Activated T-cell treated with anti-CD3 and anti-CD28 coated beads for 1 hour (primary cell): ENCODE measurements at places on chromosomes 16 and 17.

- no peak for DNase-seq
Measured at GRCh38 chr17:62673614-62674362, 46.3 kb downstream of the MRC2 start.

DNA sequence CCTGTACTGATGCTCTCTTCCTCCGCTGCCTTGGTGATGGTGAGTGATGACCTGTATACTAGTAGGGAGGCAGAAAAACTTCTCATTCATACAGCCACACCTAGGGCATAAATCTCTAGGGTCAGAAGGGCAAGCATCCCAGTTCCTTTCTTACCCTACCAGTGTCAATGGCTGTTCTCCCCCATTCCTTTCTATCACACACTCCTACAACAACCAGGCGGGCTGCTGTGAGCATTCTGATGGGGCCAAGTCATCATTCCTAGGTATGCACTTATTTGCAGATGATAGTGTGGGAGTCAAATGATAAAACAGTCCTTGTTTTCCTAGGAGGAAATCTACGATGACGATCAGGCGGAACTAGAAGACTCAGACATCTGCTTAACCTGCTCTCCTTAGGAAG lies 14.0 kb upstream of the SLC6A4 start:
- DNase-seq, result no peak

DNA sequence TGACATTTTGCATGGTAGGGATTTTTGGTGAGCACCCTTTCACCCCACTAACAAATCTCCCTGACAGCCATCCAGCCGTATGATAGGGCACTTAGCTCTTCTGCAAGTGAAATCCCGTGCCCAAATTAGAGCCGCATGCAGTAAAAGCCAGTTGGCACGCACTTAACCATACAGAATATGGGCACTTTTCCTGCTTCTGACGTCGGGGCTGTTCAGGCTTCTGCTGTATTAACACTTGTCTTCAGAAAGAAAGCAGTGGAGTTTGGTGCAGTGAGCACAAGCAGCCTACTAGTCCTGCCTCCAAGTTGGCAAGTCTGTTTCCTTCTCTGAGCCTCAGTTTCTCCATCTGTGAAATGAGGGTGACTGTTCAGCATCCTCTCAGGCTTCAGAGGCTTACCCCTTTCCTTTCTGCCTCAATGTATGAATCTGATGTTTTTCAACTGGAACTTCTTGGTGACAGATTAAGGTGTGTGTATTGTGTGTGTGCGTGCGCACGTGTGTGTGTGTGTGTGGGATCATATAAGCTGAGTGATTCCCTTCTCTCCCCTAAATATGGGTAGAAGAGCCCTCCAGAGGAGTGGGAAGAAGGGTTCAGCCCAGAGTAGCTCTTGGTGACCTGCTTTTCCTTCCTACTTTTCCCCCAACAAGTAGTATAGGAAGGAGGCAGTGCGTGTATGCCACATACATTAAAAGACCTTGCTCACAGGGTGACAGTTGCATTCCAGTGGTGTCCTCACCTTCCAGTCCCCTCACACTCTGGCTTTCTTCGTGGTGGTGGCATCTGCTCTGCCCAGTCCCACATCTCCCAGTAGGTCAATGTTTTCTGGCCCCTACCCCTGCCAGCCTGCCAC lies 19.0 kb downstream of the IGF2BP1 start:
- DNase-seq, result no peak

DNA sequence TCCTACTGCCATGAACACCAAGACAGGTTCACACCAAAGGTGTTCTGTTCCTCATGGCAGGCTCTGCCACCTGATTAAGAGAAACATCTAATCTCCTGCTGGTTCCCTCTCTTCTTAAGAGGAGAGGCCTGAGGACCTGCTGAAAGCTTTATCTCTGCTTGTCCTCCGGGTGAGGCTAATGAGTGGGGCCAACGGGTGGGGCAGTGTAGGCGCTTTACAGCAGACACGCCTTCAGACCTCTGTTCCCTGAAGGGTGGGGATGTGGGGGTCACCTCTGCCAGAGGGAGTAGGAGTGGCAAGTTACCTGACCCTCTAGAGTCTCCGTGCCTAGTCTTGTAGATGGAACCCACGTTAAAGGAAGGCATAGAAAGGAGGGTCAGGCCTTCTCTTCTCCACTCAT lies 4.2 kb upstream of the MRM1 start:
- no peak for DNase-seq

GRCh38 chr17:66178642-66179041 lies 13.3 kb downstream of the CEP112 start:
- no peak for DNase-seq

GRCh38 chr17:71019699-71020098 lies 850.4 kb downstream of the KCNJ2 start:
- DNase-seq, result no peak

- no peak for DNase-seq
Measured at GRCh38 chr16:20906341-20907255, 6.0 kb downstream of the LYRM1 start.

GRCh38 chr17:69207151-69207550 lies 21.5 kb downstream of the ABCA10 start:
- DNase-seq, result no peak

DNA sequence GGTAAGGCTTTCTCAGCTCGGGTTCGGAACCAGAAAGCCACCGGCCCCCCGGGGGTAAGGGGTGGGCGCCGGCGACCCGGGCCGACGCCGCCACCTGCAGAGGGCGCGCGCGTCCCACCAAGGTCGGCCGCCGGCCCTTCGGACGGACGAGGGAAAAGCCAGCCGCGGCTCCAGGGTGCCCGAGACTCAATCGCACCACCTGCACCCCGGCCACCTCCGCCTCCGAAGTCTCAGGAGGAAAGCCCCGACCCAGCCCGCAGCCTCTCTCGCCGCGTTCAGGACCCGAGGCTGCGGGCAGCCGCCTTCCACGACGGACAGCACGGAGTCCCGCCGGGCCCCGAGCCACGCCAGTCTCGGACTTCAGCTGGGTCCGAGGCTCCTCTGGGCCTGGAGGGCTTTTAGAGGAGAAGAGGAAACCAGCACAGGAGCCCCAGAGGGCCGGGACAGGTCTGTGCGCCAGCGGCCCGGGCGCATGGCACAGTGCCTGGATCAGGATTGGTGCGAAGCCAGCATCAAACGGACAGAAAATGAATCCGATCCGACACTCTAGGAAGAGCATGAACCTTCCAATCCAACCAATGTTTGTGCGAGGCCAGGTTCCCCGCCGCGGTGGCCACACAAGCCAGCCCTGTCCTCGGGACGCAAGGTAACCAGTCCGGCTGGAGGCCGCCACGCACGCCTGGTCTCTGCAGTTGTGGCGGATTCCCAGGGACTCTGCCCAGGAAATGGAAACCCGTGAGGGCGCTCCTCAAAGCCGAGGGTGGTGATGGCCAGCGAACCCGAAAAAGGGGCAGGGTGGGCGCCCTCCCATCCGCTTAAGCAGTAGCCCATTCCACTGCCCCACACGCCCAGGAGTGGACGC lies 6.7 kb downstream of the CBX8 start:
- DNase-seq, result no peak

DNA sequence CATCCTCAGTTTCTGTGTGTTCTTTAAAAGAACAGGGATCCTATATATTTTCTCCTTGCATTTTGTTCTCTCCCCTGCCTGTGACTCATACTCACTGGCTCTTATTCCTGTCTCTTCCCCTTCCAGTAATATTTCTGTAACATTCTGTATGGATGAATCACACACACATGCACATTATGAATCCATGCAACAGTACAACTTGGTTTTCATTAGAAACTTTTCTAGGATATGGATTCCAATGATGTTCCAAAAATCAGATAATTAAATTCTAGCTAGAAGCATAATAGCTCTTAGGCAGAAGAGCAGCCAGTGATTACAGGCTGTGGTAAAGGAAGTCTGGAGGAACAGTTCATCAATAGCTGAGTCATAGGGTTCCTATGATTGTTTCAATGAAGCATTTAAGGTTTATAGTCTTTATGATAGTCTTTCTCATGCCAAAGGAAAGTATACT lies 119.6 kb upstream of the PMFBP1 start:
- no peak for DNase-seq

DNA sequence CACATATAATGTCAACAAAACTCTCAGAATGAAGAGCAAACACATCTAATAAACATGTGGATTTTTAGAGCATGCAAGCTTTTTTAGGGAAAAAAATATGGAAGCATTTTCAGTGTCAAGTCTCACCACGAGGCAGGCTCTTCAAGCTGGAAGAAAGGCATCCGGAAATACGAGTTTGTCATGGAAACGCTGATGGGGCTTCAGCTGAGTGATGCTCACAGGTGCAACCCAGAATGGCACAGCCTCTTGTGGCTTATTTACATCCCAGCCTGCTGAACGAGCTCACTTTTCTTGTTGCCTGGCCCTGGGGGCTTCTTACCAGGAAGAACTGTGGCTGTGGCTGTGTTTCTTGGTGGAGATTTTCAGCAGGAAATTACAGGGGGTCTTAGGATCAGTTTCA lies 24.1 kb upstream of the DYNLL2 start:
- DNase-seq, result no peak

GRCh38 chr17:49403514-49404289 lies 11.0 kb downstream of the PHB1 start:
- no peak for DNase-seq

GRCh38 chr16:46895399-46896313 lies 11.5 kb downstream of the GPT2 start:
- DNase-seq, result no peak

DNA sequence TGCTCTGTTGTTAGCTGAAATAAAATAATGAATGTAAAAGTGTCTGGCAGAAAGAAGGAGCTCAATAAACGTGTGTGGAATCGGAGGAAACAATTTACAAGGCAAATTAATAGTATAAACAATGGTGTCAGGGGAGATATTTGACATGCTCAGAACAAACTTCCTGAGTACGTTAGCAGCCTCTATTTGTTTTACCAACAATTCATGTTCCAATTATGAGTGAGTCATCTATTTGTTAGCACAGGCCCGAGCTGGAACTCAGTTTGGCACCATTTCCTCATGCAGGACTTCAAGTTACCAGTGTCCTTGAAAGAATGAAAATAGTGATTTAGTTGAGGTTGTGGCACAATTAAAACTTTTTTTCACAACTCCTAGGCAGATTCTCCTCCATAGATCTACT lies 9.1 kb downstream of the ASIC2 start:
- no peak for DNase-seq

- DNase-seq, result no peak
Measured at GRCh38 chr17:56890390-56890789, 23.5 kb downstream of the TRIM25 start.

- DNase-seq, result no peak
Measured at GRCh38 chr16:48113001-48113400, 42.8 kb downstream of the ABCC12 start.

DNA sequence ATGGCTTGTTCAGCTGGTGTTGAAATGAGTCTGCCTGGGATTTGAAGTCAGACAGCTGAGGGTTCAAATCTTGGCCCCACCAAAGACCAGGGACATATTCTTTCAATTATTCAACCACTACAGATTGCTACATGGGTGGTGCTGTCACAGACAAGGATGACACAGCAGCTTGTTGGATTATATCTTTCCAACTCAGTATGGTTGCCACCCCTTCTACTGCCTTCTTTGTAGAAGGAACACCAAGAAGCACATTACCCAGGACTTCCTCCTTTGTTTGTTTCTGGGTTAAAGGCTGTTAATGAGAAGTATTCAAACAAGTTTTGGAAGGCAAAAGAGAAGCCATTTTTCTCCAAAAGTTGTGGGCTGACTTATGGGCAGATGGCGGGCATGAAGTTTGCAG lies 78.6 kb downstream of the COPRS start:
- DNase-seq, result no peak

DNA sequence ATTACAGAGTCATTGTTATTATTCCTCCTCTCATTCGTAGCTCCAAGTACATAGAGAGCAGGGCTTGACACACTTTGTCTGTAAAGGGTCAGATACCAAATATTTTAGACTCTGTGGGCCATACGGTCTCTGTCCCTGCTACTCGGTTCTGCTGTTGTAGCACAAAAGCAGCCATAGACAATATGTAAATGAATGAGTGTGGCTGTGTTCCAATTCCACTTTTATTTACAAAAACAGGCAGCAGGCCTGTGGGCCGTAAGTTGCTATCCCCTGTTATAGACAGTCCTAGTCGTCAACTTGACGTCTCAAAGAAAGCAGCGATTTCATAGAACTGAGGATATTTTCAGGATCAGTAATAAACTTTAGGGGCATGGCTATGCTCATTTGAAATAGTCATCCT lies 161.6 kb downstream of the MSI2 start:
- no peak for DNase-seq

DNA sequence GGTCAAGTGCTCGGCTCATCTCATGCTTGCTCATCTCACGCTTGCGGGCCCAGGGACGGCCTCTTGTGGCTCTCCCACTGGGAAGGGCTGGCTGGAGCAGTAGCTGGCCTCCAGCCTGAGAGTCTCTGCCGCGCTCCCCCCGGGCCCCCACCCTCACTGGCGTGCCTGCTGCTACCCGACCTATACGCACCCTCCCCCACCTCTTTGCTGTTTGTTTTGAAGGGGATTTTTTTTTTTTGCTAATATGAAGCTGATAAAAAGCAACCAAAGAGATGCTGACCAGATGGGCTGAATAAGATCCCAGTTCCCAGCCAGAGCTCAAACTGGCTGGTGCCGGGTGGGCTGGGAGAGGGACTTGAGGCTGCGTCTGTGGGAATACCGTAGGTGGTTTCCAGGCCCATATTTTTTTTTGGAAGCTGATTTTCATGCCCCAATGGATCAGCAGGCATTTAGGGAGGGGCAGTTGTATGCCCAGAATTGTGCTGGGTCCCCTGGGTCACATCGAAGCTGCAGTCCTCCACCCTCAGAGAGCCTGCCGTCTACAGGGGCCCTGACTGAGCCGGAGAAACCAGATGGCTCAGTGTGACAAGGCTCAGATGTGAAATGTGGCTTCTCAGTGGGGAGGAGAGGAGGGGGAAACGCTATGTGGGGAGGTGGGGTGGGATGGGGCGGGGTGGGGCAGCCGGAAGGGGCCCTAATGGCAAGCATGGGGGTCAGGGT lies 115.0 kb downstream of the RAP1GAP2 start:
- DNase-seq, result no peak

DNA sequence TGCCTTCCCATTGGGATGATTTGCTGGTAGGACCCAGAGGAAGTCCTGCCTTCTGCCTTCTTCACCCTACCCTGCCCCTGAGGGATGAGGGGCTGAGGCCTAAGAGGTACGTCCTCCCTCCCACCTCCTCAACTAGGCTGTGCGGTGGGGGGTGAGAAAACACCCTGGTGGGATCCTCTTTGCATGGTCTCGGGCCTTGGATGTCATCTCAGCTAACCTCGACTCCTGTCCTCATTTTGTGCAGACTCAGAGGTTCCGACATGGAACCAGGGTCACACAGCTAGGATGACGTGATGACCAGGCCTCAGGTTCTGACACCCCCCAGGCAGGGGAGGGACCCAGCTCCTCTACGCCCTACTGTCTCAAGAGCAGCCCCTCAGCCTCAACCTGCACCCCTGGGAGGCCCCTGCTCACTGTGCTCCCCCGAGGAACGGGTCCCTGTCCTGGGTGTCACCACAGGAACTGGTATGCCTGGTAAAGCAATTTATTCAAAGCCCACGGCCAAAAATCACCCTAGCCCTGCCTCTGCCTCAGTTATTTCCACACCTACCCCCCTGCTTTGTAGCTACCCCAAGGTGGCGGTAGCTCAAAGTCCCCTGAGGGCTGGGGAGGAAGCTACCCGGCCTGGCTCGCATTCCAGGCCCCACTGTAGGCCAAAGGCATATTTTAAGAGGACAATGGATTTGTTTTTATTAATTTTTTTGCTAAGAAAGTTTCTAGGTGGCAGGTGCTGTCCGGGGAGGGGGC lies 17.5 kb downstream of the UNC13D start:
- no peak for DNase-seq

- DNase-seq, result no peak
Measured at GRCh38 chr17:41658846-41659245, 29.8 kb upstream of the EIF1 start.
